ENCODE measurements at places on chromosomes 1 and 21.

- DNase-seq: no peak
Measured at GRCh38 chr21:36700971-36701755, 2.2 kb downstream of the SIM2 start.

DNA sequence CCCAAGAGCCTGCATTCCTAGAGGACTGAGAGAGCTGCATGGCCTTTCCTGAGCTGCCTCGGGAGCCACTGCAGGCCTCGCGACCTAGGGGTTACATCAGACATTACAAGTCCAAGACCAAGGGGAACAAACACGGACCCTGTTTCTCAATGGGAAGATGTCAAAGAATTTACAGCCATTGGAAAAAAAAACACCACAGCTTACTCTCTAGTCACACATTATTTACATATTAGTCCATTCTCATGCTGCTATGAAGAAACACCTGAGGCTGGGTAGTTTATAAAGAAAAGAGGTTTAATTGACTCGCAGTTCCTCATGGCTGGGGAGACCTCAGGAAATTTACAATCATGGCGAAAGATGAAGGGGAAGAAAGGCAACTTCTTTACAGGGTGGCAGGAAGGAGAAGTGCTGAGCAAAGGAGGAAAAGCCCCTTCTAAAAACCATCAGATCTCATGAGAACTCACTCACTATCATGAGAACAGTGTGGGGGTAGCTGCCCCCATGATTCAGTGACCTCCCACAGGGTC, 8.4 kb upstream of the PRMT2 start:
- DNase-seq: no peak

GRCh38 chr1:105632342-105633196, 1423.9 kb upstream of the PRMT6 start:
- no peak for DNase-seq

- DNase-seq: no peak
Measured at GRCh38 chr1:221184131-221184794, 305.0 kb downstream of the HLX start.

DNA sequence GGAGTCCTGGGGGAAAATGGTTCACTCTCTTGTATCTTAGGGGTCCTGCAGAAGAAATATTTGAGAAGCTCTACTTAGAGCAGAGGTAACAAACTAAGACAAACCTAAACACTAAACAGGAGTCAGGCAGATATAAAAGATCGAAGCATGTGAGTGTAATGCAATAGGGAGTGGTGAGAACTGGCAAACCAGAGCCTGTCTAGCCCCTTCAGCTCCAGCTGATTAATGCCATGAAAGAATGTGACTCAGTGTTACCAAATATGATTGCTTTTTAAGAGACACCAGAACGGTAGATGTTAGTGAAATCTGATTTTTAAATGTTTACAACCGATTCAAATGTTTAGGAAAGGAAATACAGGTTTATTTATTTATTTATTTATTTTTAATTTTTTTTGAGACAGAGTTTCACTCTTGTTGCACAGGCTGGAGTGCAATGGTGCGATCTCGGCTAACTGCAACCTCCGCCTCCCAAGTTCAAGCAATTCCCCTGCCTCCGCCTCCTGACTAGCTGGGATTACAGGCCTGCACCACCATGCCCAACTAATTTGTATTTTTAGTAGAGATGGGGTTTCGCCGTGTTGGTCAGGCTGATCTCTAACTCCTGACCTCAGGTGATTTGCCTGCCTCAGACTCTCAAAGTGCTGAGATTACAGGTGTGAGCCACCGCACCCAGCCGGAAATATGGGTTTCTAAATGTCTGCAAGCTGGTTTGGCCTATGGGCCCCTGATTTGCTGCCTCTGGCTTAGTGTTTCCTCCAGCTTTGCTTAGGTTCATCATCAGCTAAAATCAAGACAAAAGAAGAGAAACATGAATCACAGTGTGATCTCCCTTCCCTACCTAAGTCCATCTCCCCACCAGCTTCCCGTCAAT, 12.2 kb downstream of the TXNIP start:
- DNase-seq: peak; percentile 44

DNA sequence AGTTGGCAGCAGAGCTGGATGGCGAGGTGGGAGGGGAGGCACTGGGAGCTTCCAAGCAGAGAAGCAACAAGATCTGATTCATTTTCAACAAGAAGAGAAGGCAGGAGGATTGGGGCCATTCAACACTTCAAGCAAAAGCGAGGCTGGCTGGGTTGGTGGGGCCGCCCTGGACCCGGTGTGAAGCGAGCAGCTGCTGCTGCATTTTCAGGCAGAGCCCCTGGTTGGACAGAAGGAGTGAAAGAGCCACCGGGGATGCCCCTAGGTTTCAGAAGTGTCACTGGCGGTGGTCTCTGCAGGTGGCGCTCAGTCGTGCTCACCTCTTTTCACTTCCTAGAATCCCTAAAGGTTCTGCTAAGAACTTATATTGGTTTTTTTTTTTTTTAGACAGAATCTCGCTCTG, 18.0 kb downstream of the SLC2A7 start:
- no peak for DNase-seq

DNA sequence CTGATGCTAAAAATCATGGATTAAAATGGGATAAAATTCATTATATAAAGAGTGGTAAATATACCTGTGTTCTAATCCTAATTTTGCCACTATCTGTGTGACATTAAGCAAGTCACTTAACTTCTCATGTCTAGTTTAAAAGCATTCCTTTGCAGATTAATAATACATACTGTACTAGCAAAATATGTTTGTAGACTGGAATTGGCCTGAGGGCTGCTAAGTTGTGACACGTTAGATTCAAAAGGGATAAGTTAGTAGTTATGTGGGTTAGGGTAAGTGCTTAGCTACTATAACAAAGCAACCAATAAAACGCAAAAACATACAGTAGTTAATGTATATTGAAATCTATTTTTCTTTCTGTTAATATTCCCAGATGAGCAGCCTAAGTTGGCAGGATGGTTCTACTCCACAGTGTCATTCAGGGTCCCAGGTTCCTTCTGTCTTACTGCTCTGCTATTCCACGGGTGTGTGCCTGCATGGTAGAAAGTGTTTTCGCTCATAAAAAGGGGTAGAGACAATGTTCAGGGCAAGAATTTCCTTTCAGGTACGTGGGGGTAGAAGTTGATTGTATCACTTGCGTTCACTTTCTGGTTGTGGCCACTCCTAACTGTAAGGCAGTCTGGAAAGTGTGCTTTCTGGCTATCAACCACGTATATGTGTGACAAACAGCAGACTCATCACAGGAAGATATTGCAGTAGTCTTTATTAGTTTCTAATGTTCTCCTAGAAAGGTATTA, 239.8 kb downstream of the NFIA start:
- no peak for DNase-seq

GRCh38 chr1:11790880-11791715, 14.7 kb downstream of the MTHFR start:
- DNase-seq: peak; percentile 87

GRCh38 chr1:10106756-10107475, 74.2 kb downstream of the UBE4B start:
- no peak for DNase-seq

DNA sequence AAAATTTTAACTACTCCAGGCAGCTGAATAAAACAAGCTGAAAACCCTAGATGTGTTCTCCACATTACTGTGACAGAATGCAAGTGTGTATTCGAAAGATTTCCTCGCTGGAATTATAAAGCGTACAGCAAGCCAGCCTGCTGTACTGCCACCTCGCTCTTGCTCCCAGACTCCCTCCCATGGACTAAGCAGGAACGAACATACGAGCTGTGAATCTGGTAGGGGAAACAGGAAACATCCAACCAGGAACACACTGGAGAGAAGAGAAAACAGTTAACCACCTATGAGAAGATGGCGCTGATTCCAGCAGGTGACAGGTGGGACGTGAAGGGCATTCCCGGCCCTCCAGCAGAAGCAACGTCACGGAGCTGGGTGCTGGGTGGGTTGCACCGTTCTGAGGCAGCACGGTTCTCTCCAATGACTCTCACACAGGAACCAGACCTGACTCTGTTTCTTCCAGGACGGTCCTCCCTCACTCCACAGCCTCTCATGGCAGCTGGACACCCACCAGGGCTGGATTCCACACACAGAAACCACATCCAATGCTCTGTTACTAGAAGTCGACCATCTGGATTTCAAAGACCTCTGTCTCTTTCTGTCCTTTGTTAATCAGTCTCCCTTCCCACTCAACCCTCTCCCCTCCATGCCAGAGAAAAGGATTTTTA, 219.2 kb downstream of the RERE start:
- peak; percentile 44 for DNase-seq

DNA sequence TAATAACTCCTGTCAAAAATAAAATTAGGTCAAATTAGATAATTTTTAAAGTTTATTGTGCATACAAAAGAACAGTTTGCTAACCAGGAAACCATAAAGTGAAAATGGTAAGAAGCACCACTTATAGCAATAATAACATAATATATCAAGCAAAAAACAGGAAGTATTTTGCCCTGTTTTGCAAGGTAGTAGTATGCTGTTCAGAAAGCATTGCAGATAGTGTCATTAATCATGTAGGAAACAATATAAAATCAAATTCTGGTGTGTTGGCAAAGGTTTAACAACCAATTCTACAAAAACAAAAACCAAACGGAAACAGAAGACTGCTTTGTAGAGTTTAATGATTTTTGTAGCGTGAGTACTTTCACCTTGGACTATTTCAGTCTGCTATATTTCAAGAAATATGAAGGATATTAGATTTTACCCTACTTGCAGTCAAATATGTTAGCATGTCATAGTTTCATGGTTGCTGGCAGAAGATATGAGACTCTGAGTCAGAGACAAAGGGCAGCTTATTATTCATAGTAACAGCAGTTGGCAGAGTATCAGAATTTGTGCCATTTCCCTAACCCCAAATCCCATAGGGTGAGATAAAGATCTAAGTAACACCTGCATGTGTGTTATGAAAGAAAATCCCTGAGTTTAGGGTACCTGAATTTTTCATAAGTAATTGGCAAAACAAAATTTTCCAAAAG, 729.0 kb upstream of the BRINP3 start:
- DNase-seq: peak; percentile 18

DNA sequence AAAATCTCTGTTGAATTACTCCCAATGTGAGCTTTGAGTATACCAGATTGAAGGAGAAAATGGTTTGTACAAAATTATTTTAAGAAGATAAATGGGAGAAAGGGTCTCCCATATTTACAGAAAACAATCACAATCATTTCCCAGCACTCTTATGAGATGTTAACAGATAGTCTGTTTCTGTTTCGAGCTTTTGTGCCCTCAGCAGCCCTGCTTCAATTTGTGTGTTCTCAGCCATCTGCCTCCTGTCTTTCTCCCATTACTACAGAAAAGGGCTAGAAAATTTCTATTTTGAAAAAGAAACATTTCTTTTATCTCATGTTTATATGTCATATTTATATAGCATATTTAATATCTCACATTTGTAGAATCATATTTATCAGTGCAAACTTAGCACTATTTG, 498.4 kb downstream of the TTLL7 start:
- DNase-seq: no peak

DNA sequence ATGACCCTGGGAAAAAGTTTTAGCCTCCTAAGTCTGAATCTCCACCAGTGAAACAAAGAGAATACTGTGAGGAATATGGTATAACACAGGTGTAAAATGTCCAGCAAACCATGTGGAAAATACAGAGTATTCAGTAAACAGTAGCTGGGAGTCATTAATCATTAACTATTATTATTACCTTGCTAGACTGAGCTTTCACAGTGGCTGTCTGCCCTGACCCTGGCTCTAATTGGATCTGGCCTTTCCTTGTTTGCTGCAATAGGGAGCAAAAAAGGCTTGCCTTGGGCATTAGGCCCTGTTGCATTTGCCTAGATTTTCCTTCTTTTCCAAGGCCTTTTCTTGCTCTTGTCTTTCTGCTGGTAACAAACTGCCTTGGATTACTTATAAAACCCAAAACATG, 179.1 kb upstream of the BEND5 start:
- no peak for DNase-seq

DNA sequence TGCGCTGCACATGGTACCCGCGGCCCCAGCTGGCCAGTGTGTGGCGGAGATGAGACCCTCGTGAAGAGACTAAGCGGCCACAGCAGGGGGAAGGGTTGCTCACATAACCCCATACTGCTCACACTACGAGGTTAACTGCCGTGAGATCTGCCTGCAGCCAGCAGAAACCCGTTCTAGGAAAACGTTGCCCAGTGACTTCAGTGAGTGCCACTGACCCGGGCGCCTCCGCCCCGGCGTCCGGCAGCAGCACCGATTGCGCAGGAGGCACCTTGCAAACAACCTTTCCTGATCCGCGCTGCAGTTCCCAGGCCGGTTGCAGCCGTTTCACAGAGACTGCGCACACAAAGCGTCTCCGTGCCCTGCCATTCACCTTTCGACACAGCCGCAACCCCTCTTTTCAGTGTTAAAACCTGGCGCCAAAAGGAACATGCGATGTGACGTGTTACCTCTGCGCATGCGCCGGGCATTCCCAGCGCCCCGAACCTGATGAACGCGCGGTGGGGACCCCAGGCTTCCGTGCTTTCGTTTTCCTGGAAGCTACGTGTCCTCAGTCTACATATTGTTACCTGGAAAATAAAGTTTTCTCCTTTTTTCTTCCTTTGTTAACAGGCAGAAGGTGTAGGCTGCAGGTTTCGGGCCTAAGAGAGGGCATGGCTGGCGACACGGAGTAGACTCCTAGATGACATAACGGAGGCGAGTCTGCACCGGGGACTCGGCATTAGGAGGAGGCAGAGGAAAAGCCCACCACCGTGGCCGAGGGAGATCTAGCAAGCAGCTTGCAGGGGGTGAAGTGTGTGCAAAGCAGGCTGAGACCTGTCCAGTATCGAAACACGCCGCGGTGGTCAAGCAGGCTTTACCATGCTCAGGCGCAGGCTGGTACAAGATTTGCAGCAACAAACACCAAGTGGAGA, 8.9 kb downstream of the VPS26C start:
- DNase-seq: peak; percentile 34

DNA sequence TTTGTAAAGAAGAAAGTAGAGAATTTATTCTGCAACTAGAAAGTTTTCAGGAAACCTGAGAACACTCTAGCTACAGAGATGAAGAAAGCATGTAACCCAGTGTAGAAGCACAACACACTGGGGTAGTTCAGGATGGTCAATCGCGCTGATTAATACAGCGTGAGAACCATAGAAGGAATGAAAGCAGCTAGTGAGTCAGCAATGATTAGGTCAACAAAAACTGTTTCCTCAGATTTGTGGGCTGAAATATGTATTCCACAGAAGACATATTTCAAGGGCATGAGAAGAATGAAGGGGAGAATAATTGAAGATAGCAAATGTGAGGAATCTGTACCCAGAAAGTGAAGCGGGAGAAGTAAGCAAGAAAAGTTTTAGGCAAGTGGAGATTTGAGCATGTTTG, 97.8 kb upstream of the ADGRL2 start:
- peak; percentile 89 for DNase-seq

DNA sequence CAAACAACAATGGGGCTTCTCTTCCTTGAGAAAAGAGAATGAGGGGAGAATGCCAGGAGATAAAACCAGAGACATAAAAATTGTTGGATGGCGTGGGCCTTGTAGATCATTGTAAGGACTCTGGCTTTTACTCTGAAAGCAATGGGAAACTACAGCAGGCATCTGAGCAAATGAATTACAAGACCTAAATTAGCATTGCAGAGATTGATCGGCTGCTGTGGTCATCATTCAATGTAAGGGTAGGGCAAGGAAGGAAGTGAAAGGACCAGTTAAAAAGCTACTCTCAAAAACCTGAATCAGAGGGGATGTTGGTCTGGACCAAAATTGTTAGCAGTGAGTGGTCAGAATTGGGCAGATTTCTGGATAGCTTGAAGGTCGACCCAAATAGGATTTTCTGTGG, 21.4 kb downstream of the FMO3 start:
- DNase-seq: no peak

- DNase-seq: no peak
Measured at GRCh38 chr21:37263827-37264600, 3.1 kb downstream of the VPS26C start.

GRCh38 chr1:165580931-165581871, 37.4 kb downstream of the LRRC52 start:
- peak; percentile 5 for DNase-seq
